Foreskin melanocyte (primary cell): ENCODE measurements at places on chromosomes 4 and X.

DNA sequence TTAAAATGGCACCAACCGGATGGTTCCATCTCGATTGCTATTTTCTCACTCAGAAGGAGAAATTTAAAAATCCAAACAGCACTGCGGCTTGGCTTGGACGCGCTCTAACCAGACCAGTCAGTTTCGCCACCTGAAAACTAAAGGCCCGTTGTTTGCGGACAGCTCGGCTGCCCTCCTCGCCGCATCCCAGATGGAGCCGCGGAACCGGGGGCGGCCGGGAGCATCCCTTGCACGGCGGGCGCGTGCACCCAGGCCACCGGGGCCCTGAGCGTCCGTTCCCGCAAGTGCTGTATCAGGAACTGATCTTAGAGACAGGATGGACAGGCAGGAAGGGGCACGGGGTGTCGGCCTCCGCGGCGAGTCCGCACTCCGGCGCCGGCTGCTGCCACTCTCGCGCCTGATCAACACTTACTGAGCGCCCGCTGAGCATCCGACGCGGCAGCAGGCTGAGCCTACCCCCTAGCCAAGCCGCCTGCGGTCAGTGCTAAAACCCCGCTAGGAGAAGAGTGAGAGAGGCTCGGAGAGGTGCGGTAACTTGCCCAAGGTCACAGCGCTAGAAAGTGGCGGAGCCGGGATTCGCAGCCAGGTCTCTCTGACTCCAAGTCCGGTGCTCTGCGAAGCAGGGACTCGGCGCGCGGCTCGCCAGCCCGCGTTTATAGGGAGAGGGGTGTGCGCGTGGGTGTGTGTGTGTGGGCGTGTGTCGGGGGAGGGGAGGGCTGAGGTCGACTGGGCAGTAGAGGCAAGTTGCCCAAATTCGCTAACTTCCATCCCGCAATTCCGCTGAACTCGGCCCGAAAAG, at the start of gene CITED1:
CITED1 (minus strand) TSS at position 629 of the 799 bp plus-strand sequence. CDS start 3,045 bp downstream, outside the sequence.
- no peak for DNase-seq

DNA sequence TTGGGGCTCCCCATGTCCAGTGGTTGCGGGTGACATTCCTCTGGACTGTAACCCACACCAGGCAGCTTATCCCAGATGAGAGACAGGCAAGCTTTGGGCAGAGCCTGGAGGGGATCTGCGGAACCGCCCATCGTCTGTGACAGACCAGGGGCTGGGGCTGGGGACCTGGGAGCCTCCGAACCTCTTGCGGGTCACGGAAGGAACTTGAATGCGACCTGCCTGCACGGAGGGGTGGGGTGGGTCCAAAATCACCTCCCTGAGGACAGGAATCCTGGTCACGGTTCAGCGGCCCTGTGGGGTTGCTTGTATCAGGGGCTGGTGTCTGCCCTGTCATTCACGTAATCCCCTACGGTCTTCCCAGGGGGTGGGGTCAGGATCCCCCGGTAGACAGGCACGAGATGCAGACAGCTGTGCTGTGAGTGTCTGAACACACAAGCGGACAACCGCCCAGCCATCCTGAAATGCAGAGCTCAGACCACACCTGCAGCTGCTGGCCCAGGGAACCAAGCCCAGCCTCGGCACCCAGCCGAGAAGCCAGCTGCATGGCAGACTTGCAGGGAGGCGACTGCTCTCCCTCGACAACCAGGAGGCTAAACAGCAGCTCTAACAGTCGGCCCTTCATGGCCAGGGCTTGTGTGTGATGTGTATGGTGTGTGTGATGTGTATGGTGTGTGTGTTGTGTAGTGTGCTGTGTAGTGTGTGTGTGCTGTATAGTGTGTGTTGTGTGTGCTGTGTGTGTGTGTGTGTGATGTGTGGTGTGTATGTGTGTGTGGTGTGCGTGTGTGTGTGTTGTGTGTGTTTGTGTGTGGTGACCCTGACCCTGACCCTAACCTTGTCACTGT, 105.9 kb upstream of the ADRA2C start:
- DNase-seq = no peak

GRCh38 chr4:135552131-135552530, 1350.5 kb upstream of the PABPC4L start:
- no peak for DNase-seq

- DNase-seq = no peak
These were observed 1665.0 kb upstream of the TENM3 start for GRCh38 chr4:180578175-180578574.

DNA sequence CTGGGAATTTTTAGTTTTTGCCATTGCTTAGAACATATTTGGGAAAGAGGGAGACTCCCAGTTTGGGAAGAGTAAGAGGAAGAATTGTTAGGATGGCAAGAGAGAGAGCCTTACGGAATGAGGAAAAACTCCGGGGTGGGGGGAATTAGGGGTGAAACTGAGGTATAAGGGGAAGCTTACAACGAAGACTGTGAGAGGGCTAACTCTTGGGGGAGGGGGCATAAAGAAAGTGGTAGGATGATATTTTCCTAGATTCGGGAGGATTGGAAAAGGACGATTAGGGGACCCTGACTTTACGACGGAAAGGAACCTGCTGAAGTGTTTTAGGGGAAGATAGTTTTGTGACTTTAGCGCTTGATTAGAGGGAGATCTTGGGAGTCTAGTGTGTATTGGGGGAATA, 86.2 kb upstream of the HPRT1 start:
- DNase-seq = no peak

GRCh38 chrX:70322784-70323183, 32.9 kb downstream of the KIF4A start:
- DNase-seq = no peak

DNA sequence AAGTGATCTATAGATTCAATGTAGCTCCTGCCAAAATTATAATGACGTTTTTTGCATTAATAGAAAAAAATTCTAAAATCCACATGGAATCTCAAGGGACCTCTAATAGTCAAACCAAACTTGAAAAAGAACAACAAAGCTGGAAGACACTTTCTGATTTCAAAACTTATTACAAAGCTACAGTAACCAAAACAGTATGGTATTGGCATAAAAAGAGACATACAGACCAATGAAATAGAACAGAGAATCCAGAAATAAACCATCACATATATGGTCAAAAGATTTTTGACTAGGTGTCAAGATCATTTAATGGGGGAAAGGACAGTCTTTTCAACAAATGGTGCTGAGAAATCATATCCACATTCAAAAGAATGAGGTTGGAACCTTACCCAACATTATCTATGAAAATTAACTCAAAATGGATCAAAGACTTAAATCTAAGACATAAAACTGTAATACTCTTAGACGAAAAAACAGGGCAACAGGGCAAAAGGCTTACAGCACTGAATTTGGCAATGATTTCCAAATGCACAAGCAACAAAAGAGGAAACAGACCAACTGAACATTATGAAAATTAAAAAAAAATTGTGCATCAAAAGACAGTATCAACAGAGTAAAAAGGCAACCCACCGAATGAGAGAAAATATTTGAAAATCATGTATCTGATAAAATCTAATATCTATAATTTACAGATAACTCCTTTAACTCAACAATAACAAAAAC, 3.9 kb downstream of the FBXO8 start:
- no peak for DNase-seq

DNA sequence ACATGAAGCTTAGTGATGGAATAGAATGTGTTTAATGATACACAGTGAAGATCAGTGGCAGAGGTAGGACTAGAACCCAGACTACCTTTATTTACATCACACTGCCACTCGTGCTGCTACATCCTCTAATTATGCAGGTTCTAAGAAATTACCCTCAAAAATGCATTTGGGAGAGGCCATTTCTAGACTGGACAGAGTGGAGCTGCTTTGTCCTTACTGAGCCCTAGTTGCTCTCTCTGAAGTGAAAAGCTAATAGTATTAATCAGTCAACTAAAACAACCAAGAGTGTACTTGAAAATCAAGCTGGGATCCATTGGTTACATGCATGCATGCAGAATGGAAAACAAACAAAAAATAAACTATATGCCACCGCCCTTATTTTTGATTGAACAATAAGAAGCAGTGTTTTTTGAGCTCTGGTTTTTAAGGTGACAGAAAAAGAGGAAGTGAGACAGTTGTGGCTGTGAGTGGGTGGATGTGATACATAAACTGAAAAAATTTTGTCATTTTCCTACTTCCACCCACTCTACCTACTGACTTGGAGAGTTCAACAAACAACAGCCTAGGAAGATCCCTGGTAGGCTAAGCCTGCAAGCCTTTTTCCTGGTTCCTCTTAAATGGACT, 6.8 kb upstream of the VSIG4 start:
- DNase-seq = no peak
